ENCODE measurements at places on chromosomes 1 and 21. TPM values are rescaled to one million over a fixed set of nuclear protein-coding genes. Genes with fewer than 3 reads are reported as not detected.
A peak's percentile ranks its signal among the peaks of the same experiment; 100 is the strongest.

Gene PTGER3
- 0.43 TPM for total RNA-seq

Gene RYR2
- total RNA-seq: 9.1 TPM

Gene KIAA0040
- total RNA-seq: 8.2 TPM

Gene PROK1
- total RNA-seq: 50.4 TPM

Gene PER3
- 32.7 TPM for total RNA-seq

GRCh38 chr1:189681252-189681919, 796.3 kb downstream of the BRINP3 start:
- H3K27me3 ChIP-seq: no peaks in the 10 kb centered on the region
- H3K4me3 ChIP-seq: no peak overlapping the region
- no peak overlapping the region for H3K27ac ChIP-seq
- H3K4me1 ChIP-seq: no peaks in the 10 kb centered on the region

DNA sequence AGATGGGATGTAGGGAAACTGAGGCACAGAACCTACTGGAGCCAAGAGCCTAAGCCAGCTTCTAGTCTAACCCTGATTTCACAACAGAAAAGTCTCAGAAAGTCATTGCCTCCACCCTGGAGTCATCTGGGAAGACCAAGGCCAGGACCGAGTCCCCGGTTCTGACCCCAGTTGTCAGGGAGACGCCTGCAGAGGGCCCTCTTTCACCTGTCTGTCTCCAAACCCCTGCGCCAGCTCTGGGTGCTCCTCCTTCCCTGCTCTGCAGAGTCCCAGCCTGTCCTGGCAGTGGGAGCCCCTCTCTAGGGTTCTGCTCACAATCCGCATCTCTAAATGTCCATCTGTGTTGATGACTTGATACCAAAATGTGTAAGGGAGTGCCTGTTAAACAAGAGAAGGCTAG, 149.7 kb downstream of the PGBD5 start:
- no peaks in the 10 kb centered on the region for H3K27me3 ChIP-seq
- H3K27ac ChIP-seq: no peak overlapping the region
- no peak for DNase-seq

- DNase-seq: no peak
- H3K27ac ChIP-seq: no peak overlapping the region
- H3K4me3 ChIP-seq: no peak overlapping the region
- no peaks in the 10 kb centered on the region for H3K36me3 ChIP-seq
- no peaks in the 10 kb centered on the region for H3K27me3 ChIP-seq
- no peaks in the 10 kb centered on the region for H3K4me1 ChIP-seq
Measured at GRCh38 chr1:72516826-72517225, 234.5 kb upstream of the NEGR1 start.

DNA sequence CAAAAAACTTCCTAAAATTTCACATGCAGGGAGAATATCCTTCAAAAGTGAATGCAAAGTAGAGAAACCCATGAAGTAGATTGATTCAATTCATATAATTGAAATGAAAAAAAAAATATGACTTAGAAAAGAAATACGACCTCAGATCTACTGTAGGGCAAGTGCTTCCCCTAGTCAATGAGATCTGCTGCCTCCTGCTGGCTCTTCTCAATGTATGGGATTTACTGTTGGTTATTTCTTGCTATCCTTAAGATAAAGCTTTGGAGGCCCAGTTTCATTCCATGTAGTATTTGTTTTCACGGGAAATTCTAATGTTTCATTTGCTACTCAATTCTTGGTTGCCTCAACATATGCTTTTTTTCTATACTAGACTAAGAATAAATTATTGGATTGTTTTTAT, 46.2 kb downstream of the ZNF648 start:
- H3K27me3 ChIP-seq: no peaks in the 10 kb centered on the region
- no peak for DNase-seq
- no peak overlapping the region for H3K27ac ChIP-seq
- no peak overlapping the region for H3K4me3 ChIP-seq

- H3K4me3 ChIP-seq: no peak overlapping the region
- no peaks in the 10 kb centered on the region for H3K27me3 ChIP-seq
- H3K36me3 ChIP-seq: no peaks in the 10 kb centered on the region
- H3K27ac ChIP-seq: peak overlapping the region; percentile 73
- peak; percentile 81 for DNase-seq
Measured at GRCh38 chr1:21278208-21278859, 11.9 kb downstream of the ECE1 start.

DNA sequence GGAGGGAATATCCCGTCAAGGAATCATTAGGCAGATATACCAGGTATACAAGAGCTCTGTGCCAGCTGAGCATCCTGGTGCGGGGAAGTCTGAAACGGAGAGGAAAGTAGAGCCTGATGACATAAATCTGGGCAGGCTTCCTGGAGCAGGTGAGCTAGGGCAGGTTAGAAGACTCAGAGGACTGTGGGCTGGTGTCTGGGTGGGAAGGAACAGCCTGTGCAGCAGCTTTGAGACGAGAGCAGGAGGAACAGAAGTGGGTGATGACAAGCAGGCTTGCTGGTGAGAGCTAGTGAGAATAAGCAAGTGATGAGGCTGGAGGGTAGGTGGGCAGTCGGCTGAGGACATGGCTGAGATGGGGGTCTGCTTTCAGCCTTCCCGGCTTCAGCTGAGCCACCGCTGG, 6.7 kb downstream of the CELSR2 start:
- H3K4me3 ChIP-seq: no peak overlapping the region
- H3K36me3 ChIP-seq: no peaks in the 10 kb centered on the region
- no peak overlapping the region for H3K27ac ChIP-seq
- no peaks in the 10 kb centered on the region for H3K27me3 ChIP-seq
- no peak for DNase-seq

Measured in testis (tissue), 5 donors.